ENCODE measurements at places on chromosomes 4 and X.

DNA sequence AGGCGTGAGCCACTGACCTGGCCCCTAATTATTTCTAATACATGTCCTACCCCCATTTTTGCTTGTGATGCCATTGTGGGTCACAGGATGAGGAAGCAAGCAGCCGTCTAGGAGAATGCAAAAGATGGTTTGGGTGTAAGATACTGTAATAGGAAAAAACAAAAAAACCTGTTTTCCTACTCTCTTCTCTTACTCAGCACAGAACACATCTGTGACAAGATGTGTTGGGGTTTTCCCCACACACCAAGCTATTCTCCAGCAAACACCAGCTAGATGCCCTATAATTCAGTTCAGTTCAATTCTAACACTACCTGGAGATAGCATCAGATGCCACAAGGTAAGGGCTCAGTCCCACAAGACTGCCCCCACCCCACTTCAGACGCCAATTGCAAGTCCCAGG is 15.3 kb upstream of the HPRT1 start:
- DNase-seq, result no peak

DNA sequence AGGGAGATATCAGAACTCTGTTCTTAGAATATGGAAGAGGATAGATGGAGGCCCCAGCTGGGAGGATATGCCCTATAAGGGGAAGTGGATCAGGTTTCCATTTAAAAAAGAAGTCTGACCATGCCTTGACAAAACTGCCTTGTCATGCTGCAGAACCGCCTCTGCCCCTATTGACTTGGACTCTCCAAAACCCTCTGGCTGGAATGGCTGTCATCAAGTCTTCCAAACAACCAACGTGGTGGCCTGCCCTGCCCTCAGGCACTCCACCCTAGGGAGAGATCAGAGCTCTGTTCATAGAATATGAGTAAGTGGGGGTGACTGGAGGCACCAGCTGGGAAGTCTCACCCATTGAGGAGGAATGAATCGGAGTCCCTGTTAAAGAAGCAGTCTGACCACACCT is 114.9 kb downstream of the VSIG4 start:
- DNase-seq, result no peak

DNA sequence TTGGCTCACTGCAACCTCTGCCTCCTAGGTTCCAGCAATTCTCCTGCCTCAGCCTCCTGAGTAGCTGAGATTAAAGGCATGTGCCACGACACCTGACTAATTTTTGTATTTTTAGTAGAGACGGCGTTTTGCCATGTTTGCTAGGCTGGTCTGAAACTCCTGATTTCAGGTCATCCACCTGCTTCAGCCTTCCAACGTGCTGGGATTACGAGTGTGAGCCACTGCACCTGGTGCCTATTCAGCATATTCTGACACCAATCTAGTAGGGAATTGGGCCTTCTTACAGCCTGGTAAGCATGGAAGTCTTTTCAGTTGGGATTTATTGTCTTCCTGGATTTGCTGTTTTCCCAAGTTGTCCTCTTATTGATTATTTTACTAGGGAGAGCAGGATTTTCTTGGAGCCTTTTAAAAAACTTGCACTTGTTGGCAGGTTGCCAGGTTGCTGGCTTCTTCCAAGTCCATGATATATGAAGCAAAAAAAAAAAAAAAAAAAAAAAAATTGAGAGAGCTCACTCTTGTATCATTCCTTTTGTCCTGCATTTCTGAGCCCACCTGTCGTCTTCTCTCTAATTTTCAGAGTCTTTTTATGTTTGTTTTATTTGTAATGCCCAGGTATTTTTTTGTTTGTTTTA is 43.7 kb downstream of the TMPRSS11E start:
- DNase-seq, result no peak

- DNase-seq, result no peak
Measured at GRCh38 chr4:172125443-172125842, 312.2 kb downstream of the GALNTL6 start.

DNA sequence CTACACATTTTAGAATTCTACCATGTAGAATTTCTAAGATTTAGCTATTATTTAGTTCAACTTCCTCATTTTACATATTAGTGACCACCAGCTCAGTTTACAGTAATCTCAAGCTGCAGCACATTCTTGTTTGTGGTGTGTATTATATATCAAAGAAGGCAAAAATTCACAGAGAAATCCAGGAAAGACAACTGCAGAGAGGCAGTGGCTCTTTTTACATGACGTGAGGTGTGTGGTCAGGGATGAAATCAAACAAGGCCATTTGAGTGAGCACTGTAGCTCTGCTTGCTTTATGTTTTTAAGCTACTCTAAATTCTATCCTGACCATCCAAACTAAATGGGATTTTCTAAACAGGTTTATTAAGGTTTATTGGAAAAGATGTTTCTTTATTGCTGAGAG is 71.1 kb downstream of the COL25A1 start:
- no peak for DNase-seq

DNA sequence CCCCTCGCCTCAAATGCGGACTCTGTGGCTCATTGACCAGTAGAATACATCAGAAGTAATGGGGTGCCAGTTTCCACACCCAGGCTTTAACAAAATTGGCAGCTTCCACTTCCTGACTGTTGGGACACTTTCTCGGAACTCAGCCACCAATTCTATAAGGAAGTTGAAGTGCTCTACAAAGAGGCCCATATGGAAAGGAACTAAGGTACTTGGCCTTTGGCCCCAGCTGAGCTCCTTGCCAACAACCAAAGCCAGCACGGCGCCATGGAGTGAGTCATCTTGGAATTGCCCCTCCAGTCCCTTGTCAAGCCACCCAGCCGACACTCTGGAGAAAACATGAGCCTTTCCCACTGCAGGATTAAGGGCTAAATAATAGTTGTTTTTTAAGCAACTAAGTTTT is 262.2 kb upstream of the INTU start:
- DNase-seq, result no peak

DNA sequence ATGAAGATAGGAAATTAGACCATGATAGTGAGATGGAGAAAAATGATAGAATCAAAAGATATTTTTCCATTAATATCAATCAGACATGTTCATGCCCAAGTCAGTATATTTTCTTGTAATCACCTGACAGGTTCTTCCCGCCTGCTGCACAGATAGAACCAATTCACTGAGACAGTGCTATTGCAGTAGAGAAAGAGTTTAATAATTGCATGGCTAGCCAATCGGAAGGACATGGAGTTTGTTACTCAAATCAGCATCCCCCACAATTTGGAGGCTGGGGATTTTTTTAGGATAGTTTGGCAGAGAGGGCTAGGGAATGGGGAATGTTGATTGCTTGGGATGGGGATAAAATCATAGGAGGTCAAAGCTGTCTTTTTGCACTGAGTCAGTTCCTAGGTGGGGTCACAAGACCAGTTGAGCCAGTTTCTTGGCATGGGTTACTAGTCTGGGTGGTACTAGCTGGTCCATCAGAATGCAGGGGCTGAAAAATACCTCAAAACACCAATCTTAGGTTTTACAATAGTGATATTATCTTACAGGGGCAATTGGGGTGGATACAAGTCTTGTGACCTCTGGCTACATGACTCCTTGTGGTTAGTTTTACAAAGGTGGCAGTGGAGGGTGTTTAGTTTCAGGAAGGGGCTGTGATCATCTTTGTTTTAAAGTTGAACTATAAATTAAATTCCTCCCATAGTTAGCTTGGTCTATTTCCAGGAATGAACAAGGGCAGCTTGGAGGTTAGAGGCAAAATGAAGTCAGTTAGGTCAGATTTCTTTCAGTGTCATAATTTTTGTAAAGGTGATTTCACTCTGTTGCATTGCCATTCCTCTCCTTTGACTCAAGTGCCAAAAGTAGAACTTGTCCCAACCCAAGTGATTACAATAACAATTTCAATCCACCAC is 100.3 kb upstream of the PDE5A start:
- no peak for DNase-seq

Measured in stimulated activated effector memory CD8-positive, alpha-beta T cell treated with anti-CD3 and anti-CD28 coated beads, Interleukin-12 subunit alpha, Interleukin-12 subunit beta, amount 100 ng/mL, for 72 hours (primary cell).